T follicular helper cell (primary cell): ENCODE measurements at places on chromosomes 2 and 18.

GRCh38 chr18:79624356-79625170, 55.0 kb upstream of the CTDP1 start:
- DNase-seq, result no peak

DNA sequence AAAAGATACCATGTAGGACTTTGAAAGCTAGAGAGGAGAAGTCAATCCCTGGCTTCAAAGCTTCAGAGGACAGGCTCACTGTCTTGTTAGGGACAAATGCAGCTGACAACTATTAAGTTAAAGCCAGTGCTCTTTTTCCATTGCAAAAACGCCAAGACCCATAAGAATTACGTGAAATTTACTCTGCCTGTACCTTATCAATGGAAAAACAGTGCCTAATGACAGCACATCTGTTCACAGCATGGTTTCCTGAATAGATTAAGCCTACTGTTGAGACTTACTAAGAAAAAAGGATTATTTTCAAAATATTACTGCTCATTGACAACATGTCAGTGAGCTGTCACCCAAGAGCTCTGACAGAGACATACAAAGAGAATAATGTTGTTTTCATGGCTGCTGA, 52.9 kb downstream of the ANKRD12 start:
- no peak for DNase-seq

DNA sequence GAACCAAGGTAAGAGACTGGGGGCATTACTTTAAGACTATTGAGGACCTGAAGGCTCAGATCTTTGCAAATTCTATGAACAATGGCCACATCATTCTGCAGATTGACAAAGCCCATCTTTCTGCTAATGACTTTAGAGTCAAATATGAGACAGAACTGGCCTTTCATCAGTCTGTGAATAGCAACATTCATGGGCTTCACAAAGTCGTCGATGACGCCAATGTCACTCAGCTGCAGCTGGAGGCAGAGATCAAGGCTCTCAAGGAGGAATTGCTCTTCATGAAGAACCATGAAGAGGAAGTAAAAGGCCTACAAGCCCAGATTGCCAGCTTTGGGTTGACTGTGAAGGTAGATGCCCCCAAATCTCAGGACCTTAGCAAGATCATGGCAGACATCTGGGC, 43.8 kb upstream of the SLC4A10 start:
- DNase-seq, result no peak

GRCh38 chr18:64659196-64659595, 510.3 kb upstream of the LINC00305 start:
- no peak for DNase-seq

DNA sequence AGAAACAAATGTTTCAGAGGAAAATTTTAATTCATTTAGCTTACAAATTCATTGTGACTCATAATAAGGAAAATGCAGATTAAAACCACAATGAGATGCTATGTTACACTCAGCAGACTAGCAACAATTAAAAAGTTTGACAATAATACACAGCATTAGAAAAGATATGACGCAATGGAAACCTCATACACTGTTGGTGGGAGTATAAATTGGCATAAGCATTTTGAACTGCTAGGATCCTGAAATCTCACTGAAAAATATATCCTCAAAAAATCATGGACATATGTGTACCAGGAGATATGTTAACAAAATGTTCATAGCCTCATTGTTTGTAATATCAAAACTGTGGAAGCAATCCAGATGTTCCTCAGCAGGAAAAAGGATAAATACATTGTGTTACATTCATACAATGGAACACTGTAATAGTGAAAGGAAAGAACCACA, 13.7 kb downstream of the CALCRL start:
- no peak for DNase-seq

DNA sequence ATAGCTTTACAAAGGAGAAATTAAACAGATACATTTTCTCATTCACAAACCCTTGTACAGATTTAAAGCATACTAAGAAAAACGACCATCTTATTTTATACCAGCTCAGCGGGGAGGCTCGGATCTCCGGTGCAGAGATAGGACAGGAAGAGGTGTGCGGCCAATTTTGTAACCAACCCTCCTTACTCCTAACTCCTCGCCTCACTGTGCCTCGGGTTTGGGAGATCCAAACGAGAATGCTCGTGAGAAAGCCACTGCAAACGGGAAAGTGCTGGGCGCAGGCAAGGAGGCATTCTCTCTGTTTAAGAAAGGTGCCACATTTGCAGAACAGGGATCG, 1.2 kb downstream of the KDSR start:
- no peak for DNase-seq

DNA sequence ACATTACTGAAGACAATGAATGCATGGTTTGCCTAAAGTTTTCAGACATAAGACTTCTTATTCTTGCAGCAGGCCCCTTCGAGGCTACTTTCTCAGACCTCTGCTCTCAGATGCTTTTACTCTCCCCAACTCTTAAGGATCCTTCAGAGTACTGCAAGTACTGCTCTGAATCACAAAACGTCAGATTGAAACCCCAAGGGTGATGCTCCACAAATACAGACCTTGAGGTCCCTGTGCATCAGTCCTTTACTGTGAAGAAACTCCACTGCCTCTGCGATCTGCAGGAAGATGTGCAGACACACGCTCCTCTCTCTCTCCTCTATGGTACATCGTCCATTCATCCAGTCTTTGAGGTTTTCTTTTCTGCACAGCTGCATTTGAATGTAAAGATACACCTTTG, 52.8 kb downstream of the EIF2AK3 start:
- DNase-seq, result no peak

GRCh38 chr2:199850218-199850717, 724 bp downstream of the FTCDNL1 start:
- no peak for DNase-seq

DNA sequence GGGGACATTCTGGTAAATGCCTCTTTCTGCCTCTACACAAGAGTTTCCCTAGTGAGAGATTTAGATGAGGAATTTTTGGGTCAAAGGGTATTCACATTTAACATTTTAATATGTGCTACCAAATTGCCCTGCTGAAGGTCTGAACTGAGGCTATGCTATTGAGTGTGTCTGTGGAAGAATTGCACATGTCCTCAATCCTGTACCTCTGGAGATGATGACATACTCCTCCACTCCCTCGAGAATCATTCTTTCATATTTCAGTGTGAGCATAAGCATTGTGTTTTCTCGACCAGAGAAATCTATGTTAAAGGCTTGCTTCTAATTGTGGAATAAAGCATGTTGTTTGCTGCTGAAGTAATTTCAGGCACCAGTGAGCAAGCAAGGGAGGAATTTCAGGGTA, 110.5 kb downstream of the TSN start:
- DNase-seq, result no peak
